ENCODE measurements at places on chromosomes 11 and 22.

DNA sequence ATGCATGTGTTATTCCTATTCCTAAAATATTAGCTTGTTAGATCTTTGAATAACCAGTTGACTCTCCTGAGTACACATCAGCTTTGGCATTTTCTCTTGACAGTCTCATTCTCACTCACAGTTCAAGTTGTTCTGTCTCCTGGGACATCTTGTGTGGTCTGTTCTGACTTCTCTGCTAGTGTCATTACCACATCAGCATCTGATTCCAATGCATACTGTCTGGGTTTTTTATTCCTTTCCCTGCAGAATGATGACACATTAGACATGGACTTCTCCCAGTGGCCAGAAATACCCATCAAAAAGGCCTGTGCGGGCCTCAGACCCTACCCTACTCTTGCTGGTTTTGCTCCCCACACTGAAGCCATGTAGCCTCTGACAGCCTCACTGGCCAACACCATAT lies 2.7 kb downstream of the ZNF74 start:
- no peak for DNase-seq

- DNase-seq, result no peak
These were observed 12.8 kb downstream of the AP1B1 start for GRCh38 chr22:29375398-29376076.

GRCh38 chr11:12100841-12101242 lies 9.5 kb upstream of the MICAL2 start:
- no peak for DNase-seq

DNA sequence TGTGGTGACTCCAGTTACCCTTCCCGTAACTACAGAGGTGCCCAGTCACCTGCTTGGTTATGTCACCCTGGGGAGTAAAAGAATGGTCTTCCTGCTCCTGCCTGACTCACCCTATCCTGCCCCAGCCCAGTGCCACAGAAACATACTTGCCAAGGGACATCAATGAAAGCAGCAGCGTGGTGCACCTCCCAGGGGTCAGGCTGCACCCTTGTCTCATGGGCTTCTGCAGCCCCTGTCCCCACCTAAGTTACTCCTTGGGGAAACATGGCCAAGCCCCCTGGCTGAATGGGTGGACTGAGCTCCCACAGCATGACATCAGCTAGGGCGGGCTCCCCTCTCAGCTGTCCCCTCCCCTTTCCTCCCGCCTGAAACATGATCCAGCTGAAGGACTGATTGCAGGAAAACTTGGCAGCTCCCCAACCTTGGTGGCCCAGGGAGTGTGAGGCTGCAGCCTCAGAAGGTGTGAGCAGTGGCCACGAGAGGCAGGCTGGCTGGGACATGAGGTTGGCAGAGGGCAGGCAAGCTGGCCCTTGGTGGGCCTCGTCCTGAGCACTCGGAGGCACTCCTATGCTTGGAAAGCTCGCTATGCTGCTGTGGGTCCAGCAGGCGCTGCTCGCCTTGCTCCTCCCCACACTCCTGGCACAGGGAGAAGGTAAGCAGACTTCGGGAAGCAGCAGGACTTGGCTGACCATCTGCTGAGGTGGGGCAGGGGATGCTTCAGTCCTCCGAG lies at the start of gene HTR3A:
TSS of gene HTR3A (plus strand) at position 368 of the 730 bp plus-strand sequence. CDS start at position 586, 218 bp downstream.
- DNase-seq, result no peak

DNA sequence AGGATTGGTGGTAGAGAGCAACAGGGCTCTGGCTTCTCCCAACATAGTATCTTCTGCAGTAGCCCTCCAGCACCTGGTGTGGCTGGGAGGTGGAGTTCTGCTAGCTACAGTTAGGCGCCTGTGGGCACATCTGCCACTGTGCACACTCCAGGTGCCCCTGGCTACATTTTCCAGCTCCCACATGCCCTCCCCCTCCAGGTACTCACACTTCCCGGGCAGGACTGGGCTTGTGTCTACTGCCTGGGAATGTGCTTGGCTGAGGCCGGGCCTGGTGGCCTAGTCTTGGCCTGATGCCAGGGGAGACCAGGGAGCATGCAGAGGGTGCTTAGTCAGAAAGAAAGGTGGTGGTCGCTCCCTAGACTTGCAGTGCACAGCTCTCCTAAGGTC lies 15.8 kb downstream of the PHLDB1 start:
- no peak for DNase-seq

- DNase-seq, result no peak
These were observed 42.4 kb downstream of the LIF start for GRCh38 chr22:30204015-30204741.

- no peak for DNase-seq
These were observed 78.5 kb downstream of the CACNG2 start for GRCh38 chr22:36625102-36625501.

GRCh38 chr11:113184498-113184897 lies 129.9 kb upstream of the TTC12 start:
- no peak for DNase-seq

All from activated CD4-positive, alpha-beta T cell treated with anti-CD3 and anti-CD28 coated beads for 4 hours (primary cell).